AG10803 (cell line): ENCODE measurements at places on chromosomes 12 and 14.

DNA sequence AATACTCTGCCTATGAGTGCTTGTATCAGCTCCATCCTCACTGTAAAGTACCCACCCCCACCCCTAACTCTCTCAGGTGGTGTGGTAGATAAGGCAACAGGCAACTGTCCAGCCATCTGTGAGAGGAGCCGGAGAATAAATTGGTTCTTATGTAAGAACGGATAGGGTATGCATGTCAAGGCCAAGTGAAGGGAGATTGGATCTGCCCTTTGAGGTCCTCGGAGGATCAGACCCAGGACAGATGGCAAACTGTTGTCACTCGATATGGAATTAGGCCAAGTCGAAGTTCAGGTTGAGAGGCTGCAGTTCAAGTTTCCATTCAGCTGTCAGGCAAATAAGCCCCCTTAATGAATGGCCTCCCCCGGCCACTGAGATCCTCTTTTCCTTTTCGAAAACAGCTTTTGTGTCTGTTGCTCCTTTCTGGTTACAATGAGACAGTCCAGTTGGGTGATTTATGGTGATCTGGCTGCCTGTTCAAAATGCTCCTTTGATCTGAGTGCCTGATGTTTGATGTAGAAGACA is 120.3 kb downstream of the VRK1 start:
- no peak for DNase-seq

DNA sequence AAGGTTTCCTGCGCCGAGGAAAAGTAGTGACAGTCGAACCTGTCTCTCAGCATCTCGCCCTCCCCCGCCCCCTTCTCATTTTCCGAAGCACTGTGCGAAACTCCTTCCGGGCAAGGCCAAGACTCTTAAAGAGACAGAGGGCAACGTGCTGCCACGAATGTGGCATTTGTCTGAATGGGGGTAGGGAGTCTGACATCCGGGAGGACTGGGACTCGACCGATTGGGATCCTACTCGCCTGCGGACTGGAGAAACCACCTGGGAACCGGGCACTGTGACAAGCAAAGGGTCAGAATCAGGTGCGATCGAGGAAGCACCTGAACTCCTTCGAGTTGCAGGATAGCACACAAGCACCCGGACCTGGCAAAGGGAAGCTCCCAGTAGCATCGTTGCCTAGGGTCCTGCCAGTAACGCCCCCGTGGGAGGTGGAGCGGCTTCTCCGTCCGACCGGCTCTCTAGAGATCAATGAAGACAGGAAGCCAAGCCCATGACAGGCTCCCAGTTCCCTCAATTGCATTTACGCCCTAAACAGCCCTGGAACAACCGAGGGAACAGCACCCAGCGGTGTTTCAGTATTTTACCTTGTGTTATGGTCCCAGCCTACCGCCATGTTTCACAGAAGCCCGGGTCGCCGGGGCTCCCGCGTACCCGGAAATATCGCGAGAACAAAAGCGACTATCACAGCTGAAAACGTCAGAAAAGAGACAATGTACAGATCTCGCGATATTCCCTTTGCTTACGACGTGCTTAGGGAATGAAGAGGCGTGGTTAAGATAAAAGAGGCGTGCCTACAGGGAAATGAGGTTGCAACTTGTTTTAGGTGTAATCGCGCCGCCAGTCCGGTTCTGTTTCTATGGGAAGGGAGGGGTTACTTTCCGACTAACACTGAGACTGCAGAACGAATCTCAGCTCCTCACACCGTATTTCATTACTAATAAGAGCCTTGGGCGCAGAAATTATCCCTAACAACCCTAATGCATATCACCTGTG is at the start of gene ERGIC2:
Gene ERGIC2 (minus strand): TSS at position 637 of the 988 bp plus-strand sequence. CDS start 9,539 bp downstream, outside the sequence.
- DNase-seq, result peak; percentile 98

- DNase-seq, result peak; percentile 36
These were observed 565 bp downstream of the CCDC77 start for GRCh38 chr12:402029-402389.

DNA sequence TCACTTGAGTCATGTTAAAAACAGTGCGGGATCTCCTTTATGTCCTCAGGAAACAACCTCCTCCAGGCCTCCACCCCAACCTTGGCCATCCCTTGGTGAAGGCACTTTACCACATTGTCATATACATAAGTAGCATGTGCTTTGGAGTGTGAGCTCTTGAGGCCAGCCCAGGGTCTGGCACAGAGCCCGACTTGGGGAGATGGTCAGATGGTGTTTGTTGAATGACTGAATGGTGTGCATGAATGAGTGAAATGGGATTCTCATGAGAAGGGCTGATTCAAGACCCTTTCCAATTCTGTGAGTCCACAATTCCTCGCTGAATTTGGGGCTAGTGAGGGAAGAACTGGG is 52.9 kb upstream of the DLK1 start:
- no peak for DNase-seq
